ENCODE measurements at places on chromosomes 6 and 20.

DNA sequence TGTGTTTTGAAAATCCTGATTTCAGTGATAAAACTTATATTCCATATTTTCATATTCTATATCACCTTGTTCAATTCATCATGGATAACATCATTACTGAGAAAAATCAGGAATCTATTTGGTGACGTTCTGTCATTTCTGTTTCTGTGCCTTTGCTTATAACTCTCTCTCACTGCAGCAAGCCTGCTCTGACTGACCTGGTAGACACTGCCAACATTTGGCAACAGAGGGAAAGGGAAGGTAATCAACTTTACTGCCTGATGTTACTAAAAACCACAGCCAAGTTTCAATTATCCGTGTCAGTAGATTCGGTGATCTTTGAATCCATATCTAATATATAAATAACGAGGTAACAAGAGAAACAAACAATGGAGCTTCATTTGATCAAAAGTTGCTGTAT is 501.9 kb downstream of the LMBRD1 start:
- DNase-seq, result no peak

DNA sequence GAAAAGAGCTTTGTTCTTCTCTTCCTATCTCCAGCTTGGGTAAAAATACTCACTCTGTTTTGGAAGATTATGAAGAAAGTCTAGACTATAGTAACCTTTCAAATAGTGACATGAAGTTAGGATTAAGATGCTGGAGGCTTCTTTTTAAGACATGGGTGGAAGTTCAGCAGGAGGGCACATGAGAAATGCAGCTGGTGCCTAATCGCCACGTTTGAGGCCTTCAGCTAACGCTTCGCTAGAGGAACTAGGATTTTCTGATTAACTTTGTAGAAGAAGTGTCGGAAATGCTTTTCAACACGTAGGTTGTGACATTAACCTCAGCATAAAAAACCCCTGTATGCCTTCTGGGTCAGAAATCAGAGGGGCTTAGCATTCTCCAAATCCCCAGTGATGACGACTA is 348.1 kb upstream of the MAP3K7 start:
- no peak for DNase-seq

DNA sequence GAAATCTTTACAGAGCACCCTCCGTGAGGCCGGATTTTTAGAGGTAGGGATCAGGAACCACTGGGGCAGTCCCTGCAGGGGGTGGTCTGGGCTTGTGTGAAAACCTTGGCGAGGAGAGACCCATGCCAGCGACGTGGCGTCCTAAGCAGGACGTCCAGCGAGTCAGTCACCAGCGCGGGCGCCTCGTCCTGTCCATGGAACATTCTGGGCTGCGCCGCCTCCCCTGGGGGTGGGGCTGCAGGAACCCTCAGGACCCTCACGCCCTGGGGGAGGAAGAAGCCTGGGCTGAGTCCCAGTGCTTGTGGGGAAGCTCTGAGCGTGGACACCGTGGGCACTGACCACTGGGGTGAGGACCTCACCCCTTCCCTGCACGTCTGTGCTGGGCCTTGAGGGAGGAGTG is 25.7 kb upstream of the DACT2 start:
- DNase-seq, result no peak

- no peak for DNase-seq
These were observed 21.1 kb downstream of the FOXC1 start for GRCh38 chr6:1630771-1631217.

- no peak for DNase-seq
These were observed 98.8 kb upstream of the SNX9 start for GRCh38 chr6:157724138-157724820.

Measured in mesothelial cell of epicardium (in vitro differentiated cells).